NCI-H1092 (cell line): ENCODE measurements at places on chromosomes 5 and 9.
A peak's percentile ranks its signal among the peaks of the same experiment; 100 is the strongest.

DNA sequence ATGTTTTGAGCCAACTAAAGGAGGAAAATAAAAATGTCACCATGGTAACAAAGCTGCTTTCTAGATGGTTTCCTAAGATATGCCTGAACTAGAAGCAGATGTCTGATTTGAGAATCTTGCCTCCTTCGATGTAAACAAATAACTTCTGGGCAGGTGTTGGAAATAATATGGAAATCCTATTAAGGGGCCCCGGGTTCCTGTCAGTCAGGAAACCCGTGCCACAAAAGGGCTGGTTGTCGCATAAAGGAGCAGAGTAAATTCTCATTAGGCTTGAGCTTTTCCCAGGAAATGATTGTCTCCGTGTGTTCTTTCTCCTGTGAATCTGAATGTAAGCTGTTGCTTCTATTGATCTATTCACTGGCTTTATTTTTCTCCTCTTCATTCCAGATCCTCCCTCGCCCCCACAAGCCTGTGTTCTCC, 90.8 kb downstream of the TLE4 start:
- no peak for DNase-seq

DNA sequence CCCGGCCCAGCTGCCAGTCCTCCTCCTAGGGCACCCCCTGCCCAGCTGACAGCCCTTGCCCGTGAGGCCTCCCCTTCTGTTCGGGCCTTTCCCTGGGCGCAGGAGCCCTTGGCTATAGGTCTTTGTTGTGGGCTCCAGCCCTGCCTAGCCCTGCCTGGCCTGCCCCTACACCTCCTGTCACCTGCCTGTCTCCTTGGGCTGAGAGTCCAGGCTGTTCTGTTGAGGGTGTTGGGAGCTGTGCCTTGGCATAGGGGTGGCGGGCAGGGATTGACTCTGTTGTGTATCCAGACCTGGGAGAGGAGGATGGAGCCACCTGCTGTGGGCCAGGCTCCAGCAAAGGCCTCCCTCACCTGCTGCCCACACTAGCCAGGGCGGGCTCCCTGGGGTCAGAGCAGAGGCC, 11.6 kb downstream of the FCN2 start:
- DNase-seq, result no peak

DNA sequence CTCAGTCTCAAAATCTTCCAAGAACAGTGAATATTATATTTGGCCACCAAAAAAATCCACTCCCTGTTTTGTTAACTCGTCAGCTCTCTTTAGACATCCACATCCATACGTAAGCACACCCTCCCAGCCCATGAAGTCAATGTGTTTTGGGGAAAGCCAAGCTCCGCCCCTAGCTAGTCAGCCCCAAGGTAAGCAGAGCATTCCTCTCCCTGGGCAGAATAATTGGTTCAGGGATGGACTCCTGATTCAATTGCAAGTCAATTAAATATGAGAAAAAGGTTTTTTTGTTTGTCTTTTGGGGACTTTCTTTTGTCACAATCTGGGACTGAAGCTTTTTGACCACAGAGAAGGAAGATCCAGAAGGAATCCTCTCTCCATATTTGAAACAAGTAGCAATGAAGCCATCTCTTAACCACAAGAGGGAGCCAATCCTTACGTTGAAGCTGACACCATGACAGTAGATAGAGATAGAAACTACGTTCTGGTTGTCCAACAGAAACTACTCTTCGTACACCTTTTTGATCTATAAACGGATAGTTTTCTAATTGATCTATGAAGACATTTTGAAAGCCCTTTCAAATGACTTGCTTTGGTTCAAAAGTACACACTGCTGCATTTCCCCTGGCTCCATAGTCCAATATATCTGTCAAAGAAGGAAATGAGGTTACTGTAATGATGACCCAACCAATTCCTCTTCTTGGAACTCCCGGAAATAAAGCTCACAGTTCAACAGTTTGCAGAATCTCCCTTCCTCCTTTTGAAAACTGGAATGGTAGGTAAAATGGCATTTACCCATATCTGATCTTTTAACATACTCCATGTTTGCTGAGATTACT, 166.4 kb downstream of the TLE1 start:
- peak; percentile 26 for DNase-seq

DNA sequence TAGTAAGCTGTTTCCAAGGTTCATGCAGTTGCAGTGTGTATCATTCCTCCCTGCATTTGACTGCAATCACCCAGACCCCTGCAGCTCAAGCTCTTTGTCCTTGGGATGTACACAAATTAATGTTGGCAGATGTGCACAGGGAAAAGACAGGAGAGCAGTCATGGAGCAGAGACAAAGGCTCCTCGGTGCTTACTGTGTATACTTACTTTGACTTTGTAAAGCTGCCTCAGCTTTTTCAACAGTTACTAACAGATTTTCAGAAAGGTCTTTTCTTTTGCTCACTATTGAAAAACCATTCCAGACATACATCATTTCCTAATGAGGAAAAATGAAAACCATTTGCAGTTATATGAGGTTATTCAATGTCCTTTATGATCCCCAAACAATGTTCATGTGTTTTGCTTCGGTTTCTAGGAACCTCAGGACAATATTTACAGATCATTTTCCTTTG, 124.9 kb downstream of the TTC39B start:
- peak; percentile 86 for DNase-seq

DNA sequence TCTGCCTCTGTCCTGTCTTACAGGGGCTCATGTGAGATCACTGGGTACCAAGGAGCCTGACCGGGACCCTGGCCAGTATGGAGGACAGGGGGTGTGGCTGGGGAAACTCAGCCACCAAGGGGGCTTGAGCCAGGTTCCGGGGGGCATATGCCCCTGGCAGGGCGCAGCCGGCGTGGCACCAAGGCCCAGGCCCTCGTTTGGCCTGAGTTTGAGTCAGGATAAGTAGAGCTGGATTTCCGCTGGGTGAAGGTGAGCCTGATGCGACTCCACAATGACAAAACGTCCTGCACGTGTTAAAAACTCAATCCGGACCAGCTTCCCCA, 616 bp upstream of the TSPAN17 start:
- DNase-seq, result no peak

DNA sequence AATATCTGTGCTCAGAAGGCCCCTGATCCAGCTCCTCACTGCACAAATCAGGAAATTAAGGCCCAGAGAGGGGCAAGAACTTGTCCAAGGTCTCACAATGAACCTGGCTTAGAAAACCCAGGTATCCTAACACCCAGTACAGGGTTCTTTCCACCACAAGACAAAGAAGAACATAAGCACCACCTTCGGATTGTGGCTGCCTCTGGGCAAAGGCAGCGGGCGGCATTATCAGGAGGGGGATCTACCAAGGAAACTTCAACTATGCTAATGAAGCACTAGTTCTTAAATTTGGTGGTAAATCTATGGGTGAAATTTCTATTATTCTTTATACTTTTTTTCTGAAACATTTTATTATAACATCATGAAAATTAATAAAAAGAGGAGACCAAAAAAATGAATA, 17.9 kb downstream of the ANXA6 start:
- no peak for DNase-seq
